ENCODE measurements at places on chromosomes 4 and X.

DNA sequence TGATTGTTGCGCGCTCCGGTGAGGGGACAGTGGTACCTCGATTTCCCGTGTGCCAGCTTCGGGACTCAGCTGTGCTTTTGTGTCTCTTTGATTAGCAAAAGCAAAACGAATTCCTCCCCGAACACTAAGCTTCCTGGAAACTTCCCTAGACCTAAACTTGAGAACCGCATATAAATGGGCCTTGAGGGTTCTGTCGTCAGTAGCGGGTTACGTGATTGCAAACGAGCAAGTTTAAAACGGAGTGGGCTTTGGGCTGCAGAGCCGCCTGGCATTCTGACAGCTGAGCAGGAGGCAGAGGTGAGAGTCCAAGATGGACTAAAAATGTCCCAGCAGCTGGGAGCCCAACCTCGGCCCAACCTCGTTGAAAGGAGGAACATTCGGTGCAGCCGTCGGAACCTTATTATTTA, 1.2 kb upstream of the TAPT1 start:
- DNase-seq, result no peak

- DNase-seq, result no peak
These were observed 201.0 kb downstream of the CAMK2D start for GRCh38 chr4:113560579-113560978.

GRCh38 chr4:46946919-46947536, 38.0 kb upstream of the COX7B2 start:
- no peak for DNase-seq

DNA sequence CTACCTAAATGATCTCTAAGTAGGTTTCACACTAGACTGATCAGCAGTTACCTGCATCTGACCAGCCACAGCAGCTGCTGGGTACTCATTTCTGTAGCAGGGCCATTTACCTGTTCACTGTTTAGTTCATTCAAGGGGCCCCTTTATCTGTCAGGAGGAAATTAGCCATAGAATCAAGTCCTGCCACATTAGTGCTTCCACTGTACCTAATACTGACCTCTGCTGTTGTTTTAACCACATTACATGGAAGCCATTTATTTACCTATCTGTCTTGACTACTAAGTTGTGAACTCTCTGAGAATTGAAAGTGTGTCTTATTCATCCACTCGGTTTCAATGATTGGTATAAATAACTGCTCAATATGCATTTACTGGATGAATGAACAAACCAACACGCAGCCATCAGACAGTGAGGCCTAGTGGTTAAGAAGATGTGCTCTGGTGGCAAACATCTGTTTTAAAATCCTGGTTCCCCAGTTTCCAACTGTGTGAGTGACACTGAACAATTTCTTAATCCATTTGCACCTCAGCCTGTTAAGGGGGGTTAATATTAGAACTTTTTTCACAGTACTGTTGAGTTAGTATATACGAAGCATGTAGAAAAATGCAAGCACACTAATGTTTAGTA, 30.0 kb upstream of the ANXA5 start:
- no peak for DNase-seq

DNA sequence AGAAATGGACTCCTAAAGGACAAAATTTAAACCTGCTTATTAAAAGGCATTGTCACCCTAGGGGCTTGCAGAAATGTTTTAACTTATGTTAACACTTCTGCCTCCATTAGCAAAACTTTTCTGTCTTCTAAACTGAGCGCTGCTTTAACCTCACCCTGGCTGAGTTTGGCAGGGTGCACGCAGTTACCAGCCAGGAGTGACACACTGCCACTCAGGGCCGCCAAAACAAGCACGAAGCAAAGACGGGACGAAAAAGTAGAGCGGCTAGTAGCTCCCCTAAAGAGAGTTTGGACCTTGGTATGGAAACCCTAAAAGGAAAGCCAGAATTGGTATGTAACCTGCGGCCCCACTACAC, 23.8 kb upstream of the UVSSA start:
- DNase-seq, result no peak

DNA sequence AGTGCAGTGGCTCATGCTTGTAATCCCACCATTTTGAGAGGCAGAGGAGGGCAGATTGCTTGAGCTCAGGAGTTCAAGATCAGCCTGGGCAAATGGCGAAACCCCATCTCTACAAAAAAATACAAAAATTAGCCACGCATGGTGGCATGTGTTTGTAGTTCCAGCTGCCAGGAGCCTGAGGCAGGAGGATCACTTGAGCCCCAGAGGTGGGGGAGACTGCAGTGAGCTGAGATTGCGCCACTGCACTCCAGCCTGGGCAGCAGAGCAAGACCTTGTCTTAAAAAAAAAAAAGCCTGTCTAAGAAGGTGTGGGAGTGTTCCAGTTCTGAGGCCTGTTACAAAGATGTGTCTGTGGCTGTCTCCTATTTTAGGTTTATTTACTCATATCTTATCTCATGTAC, 38.0 kb downstream of the PI4K2B start:
- no peak for DNase-seq

GRCh38 chrX:17440836-17441235, 65.8 kb downstream of the NHS start:
- no peak for DNase-seq

DNA sequence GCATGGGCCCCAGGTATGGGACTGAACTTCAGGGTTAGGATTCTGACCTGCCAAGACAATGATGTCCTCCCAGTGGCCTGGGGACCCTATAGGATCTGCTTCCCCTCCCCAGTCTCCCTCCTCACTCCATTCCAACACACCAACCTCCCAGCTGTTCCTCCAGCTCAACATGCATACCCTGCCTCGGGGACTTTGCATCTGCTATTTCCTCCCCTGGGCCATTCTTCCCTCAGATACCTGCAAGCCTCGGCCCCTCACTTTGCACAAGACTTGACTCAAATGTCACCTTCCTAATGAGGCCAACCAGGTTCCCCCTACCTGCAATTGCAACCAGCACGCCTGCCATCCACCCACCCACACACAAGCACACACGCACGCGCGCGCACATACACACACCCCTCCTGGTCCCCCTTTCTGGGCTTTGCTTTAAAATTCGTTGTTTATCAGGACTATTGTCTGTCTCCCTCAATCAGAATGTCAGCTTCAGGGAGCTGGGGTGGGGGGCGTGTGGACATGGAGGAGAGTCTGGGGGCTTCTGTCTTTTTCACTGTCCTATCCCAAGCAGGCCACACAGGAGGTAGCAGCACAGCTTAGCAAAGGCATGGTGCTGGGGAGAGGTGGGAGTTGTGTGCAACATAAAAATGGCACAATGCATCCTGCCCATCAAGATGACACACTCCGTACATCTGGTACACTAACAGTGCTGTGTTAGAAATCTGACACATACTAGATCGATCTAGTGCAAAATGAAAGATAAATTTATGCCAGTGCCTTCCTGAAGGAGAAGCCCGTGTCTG, 20.6 kb upstream of the PPP2R2C start:
- DNase-seq, result no peak

GRCh38 chr4:163110442-163110841, 56.2 kb downstream of the NAF1 start:
- no peak for DNase-seq

DNA sequence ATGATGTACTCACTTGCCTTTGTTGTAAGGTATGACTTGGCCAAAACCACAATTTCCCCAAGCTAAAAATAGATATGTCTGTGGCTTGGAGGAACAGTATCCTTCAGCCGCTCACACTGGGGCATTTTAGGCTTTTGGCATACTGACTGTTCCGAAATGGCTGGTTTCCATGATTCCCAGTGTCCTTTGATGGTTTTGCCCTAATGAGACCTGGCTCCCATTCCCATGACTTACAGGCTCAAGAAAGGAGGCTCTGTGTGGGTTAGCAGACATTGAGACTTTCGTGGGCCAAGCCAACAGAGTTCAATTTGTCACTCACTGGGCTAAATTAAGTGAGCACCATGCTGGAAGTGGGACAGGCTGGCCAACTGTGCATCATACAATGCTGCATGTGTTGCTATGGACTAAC, 150.6 kb downstream of the CEP135 start:
- no peak for DNase-seq

GRCh38 chr4:128757712-128758111, 51.8 kb upstream of the JADE1 start:
- DNase-seq, result no peak

- no peak for DNase-seq
These were observed 4.9 kb downstream of the OPHN1 start for GRCh38 chrX:68428431-68428830.

- no peak for DNase-seq
These were observed 492.9 kb downstream of the PCDH18 start for GRCh38 chr4:137039370-137039769.

DNA sequence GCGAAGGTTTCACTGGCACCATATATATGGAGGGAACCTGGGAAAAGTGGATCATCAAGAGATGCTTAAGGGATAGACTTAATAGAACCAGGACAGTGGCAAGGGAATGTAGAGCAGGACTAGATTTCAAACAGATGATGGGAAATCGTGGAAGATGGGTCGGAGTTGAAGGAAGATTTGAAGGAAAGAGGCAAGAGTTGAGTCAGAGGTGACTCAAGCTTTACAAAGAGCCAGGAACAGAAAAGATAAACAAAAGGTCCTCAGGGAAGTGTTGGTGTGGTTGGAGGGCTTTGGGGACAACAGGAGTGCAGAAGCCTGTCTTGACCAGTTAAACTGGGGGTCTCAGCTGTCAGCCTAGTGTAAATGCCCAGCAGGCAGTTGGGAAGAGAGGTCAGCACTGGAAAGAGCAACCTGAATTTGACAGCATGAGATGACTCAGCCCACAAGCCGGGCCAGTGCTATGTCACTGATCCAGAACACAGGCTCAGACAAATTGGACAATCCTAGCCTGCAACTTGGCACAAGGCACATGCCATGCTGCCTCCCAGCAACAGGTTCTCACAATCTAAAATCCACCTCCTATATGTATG, 230.5 kb downstream of the IDS start:
- DNase-seq, result no peak

- no peak for DNase-seq
These were observed 103.3 kb downstream of the TMEM144 start for GRCh38 chr4:158313566-158313965.

DNA sequence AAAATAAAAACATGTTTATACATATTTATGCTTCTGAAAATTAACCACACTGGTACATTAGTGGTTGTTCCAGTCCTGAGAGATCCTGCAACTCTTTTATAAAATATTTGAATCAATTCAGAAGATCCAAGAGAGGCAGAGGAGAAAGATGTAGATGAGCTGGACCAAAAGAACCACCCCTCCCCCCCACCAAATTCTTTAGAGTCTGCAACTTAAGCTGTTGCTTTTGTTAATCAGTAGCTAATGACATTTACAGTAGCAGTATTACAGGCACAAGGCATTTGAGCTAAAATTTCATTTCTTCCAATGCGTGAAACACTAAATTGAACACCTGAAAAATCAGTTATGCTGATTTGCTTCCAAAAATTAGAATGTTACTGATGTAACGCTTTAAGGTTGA, 61.5 kb downstream of the PDK3 start:
- DNase-seq, result no peak

DNA sequence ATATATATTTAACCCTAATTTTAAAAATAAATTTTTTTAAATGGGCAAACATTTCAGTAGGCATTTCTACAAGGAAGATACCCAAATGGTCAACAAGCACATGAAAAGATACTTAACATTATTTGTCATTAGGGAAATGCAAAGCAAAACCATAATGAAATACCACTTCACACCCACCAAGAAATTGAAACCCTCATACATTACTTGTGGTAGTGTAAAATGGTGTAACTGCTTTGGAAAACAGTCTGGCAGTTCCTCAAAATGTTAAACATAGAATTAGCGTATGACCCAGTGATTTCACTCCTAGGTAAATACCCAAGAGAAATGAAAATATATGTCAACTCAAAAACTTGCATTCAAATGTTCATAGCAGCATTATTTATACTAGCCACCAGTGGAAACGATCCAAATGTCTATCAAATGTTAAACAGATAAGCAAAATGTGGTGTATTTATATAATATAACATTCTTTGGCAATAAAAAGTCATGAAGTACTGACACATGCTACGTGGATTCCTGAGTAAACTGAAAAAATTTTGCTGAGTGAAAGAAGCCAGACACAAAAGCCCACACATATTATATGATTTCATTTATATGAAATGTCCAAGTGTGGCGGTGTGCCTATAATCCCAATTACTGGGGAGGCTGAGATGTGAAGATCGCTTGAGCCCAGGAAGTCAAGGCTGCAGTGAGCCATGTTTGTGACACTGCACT, 16.6 kb downstream of the TRIM2 start:
- no peak for DNase-seq

GRCh38 chrX:134244043-134244442, 7.1 kb downstream of the CCDC160 start:
- DNase-seq, result no peak

DNA sequence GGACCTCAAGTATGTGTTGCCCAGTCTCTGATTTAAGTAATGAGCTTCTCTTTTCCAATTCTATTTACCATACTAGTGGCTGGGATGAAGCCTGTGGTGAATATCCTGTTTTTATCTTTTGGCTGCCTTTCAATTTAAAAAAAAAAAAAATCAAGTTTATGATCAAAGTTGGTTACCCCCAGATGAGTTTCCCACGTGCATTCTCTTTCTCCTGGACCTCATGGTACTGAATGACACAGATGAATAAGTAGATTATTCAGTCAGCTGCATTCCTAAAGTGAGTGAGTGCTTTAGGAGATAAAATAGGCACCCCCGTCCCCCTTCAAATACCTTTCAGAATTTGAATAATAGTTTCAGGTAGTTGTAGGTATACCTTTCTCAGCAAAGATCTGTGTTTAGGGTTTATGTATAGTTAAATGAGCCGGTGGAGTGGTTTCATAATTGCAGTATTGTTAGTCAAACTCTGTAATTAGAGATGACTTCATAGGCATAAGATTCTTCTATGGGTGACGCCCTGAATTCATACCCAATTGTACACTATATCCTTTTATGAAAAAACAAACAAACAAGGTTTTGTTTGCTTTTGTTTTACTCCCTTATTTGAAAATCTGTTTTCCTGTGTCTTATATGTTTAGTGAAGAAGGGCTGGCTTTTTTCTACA, 41.9 kb downstream of the PLS3 start:
- DNase-seq, result no peak

DNA sequence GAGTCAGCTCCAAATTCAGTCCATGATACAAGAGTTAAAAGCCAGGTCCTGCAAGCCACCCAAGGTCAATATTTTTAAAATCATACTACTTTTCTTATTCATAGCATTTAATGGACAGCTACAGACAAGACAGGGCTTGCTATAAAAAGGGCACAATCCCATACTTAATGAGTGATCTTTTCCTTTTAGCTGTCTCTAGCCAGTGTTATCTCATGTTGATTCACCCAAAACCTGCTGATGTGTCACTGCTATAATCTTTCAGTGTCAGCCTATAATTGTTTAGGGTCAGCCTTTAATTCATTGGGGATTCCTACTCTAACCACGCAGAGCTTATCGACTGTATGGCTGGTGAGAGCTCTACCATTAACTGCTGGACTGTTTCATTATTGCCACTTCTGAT, 51.2 kb upstream of the HCCS start:
- no peak for DNase-seq

GRCh38 chrX:7801711-7802110, 41.3 kb upstream of the VCX start:
- no peak for DNase-seq

- no peak for DNase-seq
These were observed 29.1 kb downstream of the STAG2 start for GRCh38 chrX:123990602-123991001.
